Body of pancreas (tissue), 4 donors: ENCODE measurements at places on chromosomes 7 and 10. TPM values are rescaled to one million over a fixed set of nuclear protein-coding genes. Genes with fewer than 3 reads are reported as not detected.

DNA sequence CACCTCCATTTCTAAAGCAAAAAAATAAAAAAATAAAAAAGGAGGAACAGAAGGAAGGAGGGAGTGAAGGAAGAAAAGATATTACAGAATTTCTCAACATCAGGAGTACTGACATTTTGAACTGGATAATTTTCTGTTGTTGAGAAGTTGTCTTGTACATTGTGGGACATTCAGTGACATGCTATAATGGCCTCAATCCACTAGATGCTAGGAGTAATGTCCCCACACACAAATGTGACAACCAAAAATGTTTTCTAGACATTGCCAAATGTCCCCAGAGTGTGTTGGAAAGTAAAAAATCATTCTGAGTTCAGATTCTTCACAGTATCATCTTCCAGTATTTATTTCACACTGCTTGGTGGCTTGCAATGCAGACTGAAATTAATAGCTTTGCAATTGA lies 6.5 kb downstream of the ZNF438 start:
- no peaks in the 10 kb centered on the region for H3K36me3 ChIP-seq
- no peak overlapping the region for H3K4me3 ChIP-seq
- no peak overlapping the region for H3K27ac ChIP-seq
- peaks cover 5% of the 10 kb centered on the region for H3K4me1 ChIP-seq

GRCh38 chr7:11831156-11831735 lies 752 bp downstream of the THSD7A start:
- peak overlapping the region; percentile 24 for H3K4me3 ChIP-seq
- H3K36me3 ChIP-seq = no peaks in the 10 kb centered on the region
- no peaks in the 10 kb centered on the region for H3K27me3 ChIP-seq

- H3K27ac ChIP-seq = peak overlapping the region; percentile 72
- no peaks in the 10 kb centered on the region for H3K27me3 ChIP-seq
- no peak for DNase-seq
- H3K36me3 ChIP-seq = no peaks in the 10 kb centered on the region
- peaks cover 28% of the 10 kb centered on the region for H3K4me1 ChIP-seq
These were observed 41.2 kb upstream of the COBL start for GRCh38 chr7:51357821-51358220.

The CRHR2 gene
- 0.33 TPM for total RNA-seq

The GPAM gene
- 66.9 TPM for total RNA-seq
